Chondrocyte (in vitro differentiated cells): ENCODE measurements at places on chromosomes 7 and 10.
A peak's percentile ranks its signal among the peaks of the same experiment; 100 is the strongest.

- no peak for DNase-seq
Observed at GRCh38 chr10:35456153-35456720, 119.9 kb downstream of the CCNY start.

DNA sequence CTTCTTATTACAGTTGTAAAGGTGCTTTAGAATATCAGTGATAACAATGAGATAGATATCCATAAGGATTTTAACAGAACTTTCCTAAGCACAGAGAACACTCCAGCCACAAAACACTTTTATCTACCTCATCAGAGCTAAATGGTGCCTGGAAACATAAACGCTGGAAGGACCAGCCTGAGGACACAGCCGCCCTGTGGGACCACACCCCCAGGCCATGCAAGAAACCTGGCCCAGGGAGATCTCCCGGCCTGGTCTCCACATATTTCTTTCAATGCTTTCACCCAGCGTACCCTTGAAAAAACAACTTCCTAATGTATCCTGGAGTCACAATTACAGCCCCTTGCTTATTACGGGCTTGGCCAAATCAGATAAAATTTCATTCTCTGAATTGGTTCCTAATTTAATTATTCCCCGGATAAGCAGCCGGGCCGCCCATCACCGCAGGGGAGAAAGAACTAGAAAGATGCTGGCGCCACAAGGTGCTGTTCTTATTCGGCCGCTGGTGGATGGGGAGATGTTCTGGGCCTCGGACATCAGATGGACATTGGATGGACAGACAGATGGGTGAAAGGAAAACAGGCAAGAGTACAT, 11.8 kb downstream of the CHST15 start:
- peak; percentile 57 for DNase-seq

GRCh38 chr7:6251653-6252052, 20.8 kb downstream of the CYTH3 start:
- no peak for DNase-seq

GRCh38 chr10:85620807-85621206, 745.8 kb downstream of the GRID1 start:
- no peak for DNase-seq

DNA sequence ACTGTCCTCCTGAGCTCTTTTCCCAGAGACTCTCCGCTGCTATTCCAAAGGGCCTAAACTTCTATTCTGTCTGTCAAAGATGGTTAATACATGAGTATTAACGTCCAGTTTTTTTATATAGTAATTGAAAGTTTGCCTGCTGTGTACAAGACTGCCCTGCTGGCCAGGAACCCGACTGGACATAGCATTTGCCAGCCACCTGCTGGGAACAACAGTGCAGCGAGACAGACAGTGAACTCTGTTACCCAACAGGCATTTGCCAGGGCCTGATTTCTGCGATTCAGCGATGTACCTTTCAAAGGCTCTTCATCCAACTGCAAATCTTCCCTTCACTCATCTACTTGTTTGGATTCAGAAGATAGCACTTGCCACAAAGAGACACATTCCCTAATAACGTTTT, 128.8 kb upstream of the SEM1 start:
- DNase-seq, result no peak

GRCh38 chr10:9911488-9911887, 1106.2 kb upstream of the CELF2 start:
- DNase-seq, result no peak

DNA sequence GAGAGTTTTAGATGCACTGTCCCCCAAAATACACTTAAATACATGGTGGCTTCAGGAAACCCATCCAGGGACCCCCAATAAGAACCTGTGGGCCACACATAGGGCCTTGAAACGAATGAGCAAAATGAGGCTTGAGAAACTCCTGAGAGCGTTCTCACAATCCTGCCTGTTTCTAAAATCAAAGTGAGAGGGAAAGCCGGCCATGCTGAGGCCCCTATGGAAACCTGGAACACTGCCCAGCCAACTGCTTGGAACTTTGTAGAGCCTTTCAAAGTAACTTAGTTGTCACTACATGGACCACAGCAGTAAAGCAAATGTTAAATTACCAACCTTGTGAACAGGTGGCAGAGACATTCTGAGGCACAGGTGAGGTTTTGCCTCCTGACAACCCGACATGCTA, 13.4 kb downstream of the SGMS1 start:
- no peak for DNase-seq

DNA sequence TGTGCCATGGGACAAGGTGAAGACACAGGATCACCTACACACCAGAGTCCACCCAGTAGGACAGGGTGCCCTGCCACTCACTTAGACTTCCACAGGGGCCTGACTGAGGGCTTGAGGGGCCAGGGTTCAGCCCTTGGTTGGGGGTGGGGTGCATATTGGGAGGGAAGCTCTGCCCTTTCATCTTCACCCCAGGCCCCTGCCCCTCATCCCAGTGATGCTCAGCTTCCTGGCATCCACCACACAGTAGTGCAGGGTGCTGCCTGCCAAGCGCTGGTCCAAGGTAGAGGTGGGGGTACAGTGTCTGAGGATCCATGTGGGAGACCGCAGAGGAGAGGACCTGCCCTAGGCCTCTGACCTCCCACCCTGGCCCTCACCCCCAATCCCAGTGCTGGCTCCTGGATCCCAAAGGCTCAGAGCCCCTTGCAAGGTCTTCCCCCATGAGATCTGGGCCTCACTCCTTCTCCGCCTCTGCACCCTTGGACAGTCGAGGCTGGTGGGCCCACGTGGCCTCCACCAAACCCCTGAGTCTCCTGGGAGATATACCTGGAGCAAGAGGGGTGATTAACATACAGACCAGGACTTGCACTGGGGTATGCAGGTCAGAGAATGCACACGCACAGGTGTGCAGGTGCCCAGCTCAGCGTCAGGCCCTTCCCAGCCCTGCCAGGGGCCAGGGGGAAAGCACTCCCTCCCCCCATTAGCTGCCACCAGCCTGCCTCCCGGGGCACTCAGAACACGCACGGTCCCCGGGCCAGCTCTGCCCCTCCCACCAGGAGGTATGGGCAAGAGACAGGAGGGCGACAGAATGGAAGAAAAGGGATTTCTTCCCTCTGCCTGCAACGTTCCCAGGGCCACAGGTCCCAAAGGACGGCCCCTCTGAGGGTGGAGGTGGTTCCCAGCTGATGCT, 8.6 kb upstream of the IRF5 start:
- peak; percentile 70 for DNase-seq

- DNase-seq, result no peak
Observed at GRCh38 chr10:88553116-88553752, 29.9 kb downstream of the RNLS start.

DNA sequence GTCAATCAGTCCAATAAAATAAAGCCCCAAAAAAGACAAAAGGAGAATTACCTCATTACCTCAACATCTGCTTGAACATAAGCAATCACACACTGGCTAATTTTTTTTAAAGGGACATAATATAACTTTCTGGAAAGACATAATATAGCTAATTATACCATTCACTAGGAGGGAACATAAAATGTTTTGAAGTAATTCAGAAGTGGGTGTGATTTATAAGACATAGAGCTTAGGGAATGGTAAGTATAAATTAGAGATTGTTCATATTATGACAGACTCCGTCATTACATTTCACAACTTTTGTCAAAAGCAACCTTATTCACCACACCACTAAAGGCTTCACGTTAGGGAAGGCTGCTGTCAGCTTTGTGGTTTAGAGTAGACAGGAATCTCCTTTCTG, 3.8 kb downstream of the SHTN1 start:
- DNase-seq, result no peak

DNA sequence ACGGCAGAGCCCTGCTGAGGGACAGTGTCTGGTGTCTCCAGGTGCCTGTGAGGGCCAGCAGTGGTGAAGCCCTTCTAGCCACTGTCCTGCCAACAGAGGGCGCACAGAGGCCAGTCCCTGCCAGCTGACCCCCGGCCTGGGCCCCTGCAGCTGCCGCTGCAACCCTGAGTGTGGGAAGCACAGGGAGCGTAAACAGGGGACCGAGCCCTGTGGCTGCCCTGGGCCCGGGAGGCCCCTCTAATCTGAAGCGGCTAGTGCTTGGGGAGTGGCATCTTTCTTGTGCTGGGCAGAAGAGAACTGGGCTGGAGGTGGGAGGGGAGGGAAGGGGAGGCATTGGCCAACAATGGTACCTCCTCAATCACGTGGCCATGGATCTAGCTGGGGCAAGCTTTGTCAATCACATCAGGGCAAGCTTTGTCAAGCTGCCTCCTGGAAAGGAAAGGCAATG, 34.6 kb downstream of the TRIM8 start:
- no peak for DNase-seq

- DNase-seq, result no peak
Observed at GRCh38 chr7:7254908-7255307, 72.6 kb downstream of the C1GALT1 start.

GRCh38 chr7:39621784-39622411, 1.5 kb upstream of the RALA start:
- DNase-seq, result no peak

- DNase-seq, result no peak
Observed at GRCh38 chr10:3467052-3467951, 294.7 kb upstream of the PITRM1 start.

DNA sequence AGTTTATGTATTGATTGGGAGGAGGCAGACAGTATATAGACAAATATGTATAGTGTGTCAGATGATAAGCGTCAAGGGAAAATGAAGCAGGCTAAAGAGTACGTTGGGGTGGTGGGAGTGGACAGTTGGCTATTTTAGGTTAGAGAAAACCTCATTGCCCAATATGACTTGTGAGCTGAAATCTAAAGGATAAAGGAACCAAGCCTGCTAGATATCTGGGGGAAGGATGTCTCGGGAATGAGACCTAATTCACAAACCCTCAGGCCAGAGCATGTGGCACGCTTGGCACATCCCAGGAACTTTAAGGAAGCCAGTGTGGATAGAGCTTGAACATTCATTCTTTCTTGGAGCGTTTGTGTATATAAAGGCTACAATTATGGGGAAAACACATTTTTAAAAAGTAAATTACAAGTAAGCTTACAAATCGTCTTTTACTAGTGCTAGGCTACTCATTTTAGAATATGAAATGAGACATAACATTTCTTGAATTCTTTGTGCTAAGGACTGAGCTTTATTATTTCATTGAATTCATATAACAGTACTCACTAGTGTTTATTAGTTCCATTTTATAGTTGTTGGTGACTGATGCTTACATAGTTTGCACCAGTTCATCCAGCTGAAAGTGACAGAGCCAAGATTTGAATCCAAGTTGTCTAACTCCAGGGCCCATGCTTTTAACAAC, 9.7 kb downstream of the FHIP2A start:
- DNase-seq, result no peak

- no peak for DNase-seq
Observed at GRCh38 chr10:11861811-11862428, 38.8 kb downstream of the PROSER2 start.

DNA sequence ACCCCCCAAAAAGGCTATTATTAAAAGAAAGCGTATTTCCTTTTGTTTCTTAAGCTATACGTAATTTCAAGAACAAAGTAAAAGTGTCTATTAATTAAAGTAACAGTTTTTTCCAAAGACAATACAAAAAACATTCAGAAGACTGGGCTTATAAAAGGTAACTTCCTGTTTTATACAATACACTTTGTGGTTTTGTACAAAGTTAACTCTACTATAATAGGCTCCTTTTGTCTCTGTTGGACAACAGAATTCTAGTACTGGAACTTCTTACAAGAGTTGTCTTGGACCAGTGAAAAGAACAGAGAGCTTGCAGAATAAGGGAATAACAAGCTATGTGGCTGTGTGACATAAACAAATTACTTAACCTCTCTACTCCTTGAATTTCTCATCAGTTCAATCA, 21.5 kb downstream of the SFMBT2 start:
- DNase-seq, result no peak

GRCh38 chr7:49774459-49775064, 1.1 kb downstream of the VWC2 start:
- DNase-seq, result no peak

DNA sequence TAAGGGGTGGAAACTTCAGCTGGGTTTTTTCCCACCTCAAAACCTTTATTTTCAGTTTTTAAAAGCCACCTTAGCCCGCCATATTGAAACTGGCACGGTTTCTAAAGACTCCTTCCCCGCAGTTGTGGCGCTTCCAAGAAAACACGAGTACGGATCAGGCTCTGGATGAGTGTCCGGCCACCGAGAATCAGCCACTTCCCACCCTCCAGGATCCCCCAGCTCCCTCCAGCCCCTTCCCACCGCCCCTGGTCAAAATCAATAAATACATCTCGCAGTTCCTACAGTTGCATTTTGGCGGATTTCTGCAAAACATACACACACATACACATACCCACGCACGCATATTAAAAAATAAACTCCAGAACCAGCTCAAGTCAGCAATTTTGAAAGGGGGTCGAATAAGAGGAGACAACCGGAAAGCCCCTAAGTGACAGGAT, 1.1 kb downstream of the SFMBT2 start:
- no peak for DNase-seq

DNA sequence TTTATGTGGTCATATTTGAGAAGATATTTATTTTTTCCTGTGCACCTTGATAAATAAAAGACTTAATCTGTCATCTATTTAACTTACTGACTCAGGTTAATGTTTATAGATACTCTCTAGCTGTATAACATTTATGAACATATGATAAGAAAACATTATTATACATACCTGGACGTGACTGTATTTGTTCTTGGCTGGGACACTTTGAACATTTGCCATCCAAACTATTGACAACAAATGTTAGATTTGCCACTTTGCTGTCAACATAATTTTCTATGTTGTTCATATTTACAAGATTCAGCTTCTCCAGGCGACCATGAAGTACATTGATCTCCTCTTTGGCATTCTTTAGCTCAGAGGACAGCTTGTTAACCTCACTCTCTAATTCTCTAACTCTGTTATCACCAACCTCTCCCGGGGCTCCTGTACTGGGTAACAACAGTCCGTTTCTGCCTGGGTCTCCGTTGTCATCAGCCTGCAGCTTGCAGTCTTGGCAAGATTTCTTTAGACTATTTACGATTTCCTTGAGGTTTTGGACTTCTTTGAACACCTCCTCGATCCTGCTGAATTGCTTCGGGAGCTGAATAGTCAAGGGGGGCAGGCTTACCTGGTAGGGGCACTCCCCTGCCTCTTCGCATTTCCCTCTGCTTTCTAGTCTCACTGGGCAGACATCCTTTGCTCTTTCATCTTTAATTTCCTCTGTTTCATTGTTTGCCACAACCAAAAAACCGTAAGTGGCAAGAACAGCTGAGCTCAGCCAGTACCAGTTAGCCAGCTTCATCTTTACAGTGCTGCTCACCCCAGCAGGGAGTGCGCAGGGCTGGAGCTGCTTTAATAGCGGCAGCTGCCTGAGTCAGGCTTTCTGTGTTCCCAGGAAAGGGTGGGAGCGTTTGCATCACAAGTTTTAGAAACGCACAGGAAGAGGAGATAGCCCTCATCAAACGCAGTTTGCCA, at the start of gene FGL2:
Gene FGL2 (minus strand): TSS at position 807 of the 954 bp plus-strand sequence. CDS start 26 bp downstream, at position 781.
- no peak for DNase-seq

DNA sequence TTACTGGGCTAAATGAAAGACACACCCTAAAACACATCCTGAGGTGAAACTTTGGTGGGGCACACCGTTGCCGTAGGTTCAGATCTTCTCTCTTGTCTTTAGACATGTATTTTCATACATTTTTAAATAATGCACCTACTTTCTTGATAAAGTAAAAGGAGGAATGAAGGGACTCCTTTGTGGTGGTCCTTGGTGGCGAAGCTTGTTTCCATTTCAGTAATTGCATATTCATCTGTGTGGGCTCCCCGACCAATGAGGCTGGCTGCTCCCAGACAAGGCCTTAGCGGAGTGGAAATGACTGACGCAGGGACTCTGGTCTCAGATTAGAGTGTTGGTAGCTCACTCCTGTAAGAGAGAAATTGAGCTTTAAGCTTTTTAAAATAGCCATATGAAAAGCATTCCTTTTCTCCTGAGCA, 815 bp downstream of the CCSER2 start:
- DNase-seq, result no peak
